H4 (cell line): ENCODE measurements at places on chromosomes 1 and 21. TPM values are rescaled to one million over a fixed set of nuclear protein-coding genes. Genes with fewer than 3 reads are reported as not detected.

GRCh38 chr1:5620418-5620817 lies 371.8 kb downstream of the NPHP4 start:
- DNase-seq = no peak

The SLC19A2 gene
- 16.0 and 17.3 TPM in 2 replicates for total RNA-seq

DNA sequence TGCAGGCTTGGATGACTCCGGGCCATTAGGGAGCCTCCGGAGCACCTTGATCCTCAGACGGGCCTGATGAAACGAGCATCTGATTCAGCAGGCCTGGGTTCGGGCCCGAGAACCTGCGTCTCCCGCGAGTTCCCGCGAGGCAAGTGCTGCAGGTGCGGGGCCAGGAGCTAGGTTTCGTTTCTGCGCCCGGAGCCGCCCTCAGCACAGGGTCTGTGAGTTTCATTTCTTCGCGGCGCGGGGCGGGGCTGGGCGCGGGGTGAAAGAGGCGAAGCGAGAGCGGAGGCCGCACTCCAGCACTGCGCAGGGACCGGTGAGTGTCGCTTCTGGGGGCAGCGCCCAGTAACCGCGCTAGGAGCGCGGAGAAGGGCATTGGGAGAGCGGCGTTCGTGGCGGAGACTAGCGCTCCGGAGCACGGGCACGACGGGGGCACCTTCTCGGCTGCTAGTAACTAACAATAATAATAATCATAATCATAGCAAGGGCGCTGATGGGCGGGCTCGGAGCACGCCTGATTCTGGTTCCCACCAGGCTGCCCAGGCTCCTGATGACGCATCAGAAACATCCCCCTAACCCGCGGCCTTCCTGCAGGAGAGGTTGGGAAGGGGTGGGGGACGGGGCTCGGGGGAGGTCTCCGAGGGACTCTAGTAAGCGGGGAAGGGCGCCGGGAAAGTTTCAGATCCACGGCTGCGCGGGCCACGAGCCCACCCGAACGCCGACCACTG lies at the start of gene MX1:
MX1 (plus strand) TSS at position 286 of the 722 bp plus-strand sequence. CDS start 5,832 bp downstream, outside the sequence.
- peak; percentile 35 for DNase-seq

- no peak for DNase-seq
Observed at GRCh38 chr1:11422686-11423085, 56.3 kb upstream of the DISP3 start.

The B4GALT2 gene
- 87.5 and 92.8 TPM in 2 replicates for total RNA-seq

- DNase-seq = no peak
Observed at GRCh38 chr1:61132645-61133334, 50.4 kb downstream of the NFIA start.

DNA sequence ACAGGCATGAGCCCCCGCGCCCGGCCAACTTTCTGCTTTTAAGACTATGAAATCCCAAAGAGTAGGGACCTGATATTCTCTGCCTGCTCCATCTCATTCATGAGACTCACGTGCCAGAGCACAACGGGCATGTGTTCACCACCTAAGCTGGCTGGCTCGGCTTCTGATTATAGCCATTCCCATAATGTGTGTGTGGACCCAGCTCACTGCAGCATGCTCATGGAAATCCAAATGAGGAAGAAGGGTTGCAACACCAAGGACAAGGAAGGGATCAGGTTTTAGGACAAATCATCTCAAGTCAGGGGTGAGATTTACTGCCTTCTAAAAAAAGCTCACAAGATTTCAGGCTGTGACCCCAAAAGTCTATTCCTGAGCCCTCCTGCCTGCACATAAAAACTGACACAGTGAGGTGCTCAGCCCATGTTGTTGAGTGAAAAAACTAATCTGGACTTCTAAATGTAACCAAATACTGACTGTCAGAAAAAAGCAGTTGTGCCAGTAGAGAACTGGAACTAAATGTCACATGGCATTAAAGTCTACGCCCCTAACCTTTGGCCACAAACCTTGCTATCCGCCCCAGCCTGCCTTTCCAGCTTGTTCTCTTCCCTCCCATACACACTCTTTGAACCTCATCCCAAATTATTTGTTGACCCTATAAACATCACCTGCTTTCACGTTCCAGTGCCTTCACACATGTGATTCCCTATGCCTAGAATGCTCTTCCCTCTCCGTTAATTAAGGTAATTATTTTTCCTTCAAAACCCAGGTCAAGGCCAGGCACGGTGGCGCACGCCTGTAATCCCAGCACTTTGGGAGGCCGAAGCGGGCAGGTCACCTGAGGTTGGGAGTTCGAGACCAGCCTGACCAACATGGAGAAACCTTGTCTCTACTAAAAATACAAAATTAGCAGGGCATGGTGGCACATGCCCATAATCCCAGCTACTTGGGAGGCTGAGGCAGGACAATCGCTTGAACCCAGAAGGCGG lies 9.1 kb upstream of the COA7 start:
- DNase-seq = no peak

The LGR6 gene
- 0.29 TPM in 1 of 2 replicates, not detected in the other for total RNA-seq

DNA sequence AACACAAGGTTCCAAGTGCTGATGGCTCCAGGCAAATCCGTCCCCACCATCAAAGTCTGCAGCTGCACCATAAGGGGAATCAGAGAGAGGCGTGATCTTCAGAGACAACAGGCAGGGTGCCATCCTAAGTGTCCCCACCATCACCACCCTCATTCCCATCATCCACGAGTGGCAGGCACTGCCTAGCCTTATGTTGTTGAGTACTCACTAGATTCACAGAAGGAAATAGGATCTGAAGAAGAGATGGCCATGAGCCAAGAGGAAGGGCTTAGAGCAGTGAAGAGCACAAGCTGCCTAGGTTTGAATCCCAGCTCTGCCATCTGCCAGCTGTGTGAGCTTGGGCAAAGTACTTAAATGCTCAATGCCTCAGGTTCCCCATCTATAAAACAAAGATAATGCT lies 207.3 kb upstream of the CSF3R start:
- no peak for DNase-seq

GRCh38 chr1:84303314-84303830 lies 1.9 kb downstream of the SAMD13 start:
- no peak for DNase-seq

GRCh38 chr21:43687566-43688399 lies 28.4 kb downstream of the RRP1B start:
- no peak for DNase-seq

GRCh38 chr1:91610789-91611188 lies 110.1 kb downstream of the CDC7 start:
- DNase-seq = no peak

The RNU1-1 gene
- total RNA-seq = not detected in 2 replicates

The RSPO1 gene
- 0.08 and 0.12 TPM in 2 replicates for total RNA-seq
